HEK293T (cell line): ENCODE measurements at places on chromosomes 3 and 15.
A peak's percentile ranks its signal among the peaks of the same experiment; 100 is the strongest.

GRCh38 chr3:168117853-168118313 is 22.2 kb upstream of the GOLIM4 start:
- DNase-seq, result no peak

DNA sequence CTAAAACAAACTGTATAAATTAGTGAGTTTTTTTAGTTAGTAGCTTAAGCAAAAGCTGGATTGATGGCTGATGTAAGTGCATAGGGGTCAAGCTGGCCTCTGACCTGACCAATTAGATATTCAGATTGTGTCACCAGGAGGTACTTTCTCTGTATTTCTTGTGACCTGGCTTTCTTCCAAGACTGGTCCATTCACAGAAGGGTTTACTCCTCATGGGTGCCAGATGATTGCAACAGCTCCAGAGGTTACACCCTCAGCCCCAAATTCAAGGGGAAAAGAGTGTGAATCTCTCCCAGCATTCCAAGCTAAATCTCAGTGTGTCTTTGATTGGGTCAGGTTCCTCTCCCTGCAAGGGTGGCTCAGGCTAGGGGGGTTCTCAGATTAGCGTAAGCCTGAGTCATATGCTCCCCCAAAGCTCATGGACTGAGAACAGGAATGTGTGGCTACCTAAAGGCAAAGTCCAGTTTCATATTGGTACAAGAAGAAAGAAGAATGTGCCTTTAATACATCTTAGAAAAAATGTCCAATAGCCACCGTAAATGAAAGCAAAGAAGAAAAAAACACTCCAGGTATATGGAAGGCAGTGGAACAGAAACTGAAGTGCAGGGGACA is 16.5 kb downstream of the PML start:
- DNase-seq, result no peak

DNA sequence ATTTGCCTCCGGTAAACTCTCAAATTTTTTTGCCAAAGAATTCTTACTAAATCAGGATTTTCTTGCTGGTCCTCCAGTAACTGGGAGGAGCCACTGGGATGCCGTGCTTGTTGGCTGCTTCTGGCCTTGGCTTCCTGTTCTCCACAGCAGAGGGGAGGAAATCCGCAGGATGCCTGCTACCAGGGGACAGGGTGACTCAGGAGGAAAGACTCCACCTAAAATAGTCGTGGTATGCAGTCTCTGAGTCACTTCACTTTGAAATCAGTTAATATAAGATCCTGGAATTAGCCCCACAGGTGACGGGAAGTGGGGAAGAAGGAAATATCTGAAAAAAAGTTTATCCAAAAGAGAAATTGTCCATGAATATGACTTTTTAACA is 6.5 kb upstream of the TM4SF18 start:
- peak; percentile 25 for DNase-seq

DNA sequence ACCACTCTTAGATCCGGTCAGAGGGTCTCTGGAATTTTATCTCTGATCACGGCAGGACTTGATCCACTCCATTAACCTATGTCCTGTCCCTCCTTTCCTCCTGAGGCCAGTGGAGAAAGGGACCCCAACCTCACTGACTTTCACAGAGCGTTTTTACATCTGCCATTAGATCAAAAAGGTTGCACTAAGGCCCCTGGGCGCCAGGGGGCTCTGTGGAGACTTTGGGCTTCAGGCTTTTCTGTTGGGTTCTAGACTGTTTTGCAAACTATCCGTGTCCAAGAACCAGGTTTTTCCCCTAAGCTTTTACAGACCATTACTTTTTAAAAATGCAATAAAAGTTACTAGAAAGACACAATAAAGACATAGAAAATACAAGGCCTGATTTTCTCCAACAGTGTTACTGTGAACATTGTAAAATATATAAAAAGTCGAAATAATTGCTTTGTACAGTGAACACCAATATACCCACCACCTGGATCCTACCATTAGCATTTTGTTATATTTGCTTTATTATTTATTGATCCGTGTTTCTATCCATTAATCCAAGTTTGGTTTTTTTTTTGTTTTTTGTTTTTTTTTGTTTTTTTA is 159.7 kb downstream of the POLR2M start:
- peak; percentile 50 for DNase-seq

GRCh38 chr3:55692295-55692956 is 205.3 kb upstream of the WNT5A start:
- no peak for DNase-seq

DNA sequence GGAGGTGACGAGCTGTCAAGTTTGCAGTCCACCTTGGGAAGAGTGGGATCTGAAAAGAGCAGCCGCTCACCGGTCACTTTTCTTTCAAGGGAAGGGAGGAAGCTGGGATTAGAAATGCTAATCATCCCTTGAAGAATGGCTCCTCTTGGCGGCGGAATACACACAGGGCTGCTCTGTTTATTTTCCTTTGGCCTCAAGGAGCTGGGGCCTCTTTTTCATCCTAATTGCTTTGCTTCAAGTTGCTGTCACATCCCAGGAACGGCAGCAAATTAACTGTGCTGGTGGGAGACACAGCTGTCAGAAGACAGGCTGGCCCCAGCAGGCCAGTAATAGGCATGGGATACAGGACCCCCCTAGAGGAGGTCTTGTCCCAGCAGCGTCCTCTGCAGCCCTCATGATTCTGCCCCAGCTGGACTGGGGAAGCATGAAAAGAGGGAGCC is 6.7 kb downstream of the KBTBD13 start:
- DNase-seq, result peak; percentile 25

- peak; percentile 92 for DNase-seq
These were observed at the start of gene CEP70 for GRCh38 chr3:138594150-138594934. CEP70 (minus strand) TSS chr3:138594260; CDS start chr3:138572927, 21,333 bp downstream.

DNA sequence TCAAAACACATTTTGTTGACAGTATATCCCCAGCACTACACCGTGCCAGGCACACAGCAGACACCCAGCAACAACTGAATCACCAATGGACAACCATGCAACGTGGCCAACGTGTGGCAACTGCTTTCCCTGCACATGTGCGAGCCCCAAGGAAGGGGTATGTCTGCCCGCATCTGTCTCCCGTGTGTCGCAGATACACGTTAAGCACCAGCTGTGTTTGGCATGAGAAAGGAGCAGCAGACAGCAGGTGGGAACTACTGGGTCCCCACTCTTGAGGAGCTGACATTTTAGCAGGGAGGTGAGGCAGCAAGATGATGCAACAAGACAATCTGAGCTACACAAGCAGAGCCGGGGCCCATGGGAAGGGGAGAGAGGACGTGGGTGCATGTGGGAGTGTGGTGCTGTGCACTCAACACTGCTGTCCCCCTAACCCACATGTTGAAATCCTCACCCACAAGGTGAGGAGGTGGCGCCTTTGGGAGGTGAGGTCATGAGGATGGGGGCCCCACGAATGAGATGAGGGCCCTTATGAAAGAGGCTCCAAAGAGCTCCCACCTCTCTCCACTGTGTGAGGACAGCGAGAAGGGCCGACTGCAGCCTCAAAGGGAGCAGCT is 56.2 kb downstream of the ROPN1B start:
- DNase-seq, result no peak

DNA sequence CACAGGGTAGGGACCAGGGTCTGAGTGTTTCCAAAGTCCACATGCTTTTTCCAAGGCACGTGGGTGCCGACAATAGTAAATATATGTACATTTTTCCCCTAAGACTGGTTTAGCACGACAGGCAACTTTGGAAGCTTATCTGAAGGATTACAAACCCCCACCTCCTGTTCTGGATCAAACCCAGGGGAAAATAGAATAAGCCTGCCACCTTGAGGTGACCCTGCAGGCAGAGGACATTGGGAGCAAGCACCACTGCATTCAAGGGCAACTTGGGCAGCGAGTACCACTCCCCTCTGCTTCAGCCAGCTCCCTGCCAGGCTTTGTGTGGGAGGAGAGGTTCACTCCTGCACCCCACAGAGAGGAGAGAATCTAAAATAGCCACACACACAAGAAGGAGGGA is 44.8 kb downstream of the KBTBD12 start:
- peak; percentile 56 for DNase-seq

- no peak for DNase-seq
These were observed 50.7 kb upstream of the SPATA12 start for GRCh38 chr3:57009802-57010201.

DNA sequence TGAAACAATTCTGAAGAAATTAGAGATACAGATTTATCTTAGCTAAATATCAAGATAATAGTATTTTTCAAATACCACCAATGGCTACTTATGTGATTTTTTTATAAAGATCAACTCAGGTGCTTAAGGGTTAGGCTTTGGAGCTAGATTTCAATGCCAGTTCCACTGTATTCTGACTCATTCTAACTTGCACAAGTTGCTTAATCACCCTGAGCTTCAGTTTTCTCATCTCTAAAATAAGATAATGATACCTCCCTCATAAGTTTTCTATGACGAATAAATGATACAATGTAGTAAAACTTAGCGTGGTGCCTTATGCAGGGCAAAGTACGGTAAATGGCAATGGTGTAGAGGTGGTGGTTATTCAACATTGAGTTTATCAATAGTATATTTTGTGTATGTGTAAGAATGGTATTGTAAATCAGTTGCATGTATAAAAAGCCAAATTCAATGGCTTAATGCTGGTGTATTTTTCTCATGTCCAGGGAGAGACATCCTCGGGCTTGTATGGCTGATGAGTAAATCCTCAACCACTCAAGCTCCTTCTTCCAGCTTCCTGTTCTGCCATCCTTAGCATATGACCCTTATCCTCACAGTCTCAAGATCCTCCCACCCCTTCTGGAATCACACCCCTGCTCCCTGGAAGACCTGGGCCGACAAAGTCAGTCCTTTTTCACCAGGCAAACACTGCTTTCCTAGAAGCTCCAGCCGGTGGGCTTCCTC is 505.9 kb upstream of the CFAP20DC start:
- no peak for DNase-seq

GRCh38 chr3:167913219-167913835 is 177.8 kb downstream of the SERPINI1 start:
- peak; percentile 39 for DNase-seq

DNA sequence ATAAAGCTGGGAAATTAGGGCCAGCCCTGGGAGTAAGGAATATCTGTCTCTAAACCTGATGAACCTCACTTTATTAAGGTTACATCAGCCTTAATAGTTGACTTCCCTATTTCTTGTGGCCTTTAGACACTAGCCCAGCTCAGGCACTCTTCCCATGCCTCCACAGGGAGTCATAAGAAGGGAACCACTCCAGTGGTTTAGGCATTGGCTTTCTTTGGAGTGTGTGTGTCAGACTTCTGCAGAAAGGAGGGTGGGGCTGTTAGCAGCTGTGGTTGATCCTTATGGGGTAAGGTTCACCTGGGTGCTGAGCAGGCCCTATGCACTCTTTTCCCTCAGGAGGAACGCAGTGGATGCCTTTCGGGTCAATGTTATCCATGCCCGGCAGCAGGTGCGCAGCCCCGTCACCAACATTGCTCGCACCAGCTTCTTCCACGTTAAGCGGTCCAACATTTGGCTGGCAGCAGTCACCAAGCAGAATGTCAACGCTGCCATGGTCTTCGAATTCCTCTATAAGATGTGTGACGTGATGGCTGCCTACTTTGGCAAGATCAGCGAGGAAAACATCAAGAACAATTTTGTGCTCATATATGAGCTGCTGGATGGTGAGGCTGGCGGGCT is 4.0 kb downstream of the AP2M1 start:
- DNase-seq, result no peak

- DNase-seq, result no peak
These were observed 32.0 kb downstream of the SV2B start for GRCh38 chr15:91132079-91132478.

GRCh38 chr3:179432021-179432420 is 19.2 kb downstream of the GNB4 start:
- no peak for DNase-seq

GRCh38 chr15:80536716-80537115 is 132.5 kb downstream of the ARNT2 start:
- DNase-seq, result no peak

DNA sequence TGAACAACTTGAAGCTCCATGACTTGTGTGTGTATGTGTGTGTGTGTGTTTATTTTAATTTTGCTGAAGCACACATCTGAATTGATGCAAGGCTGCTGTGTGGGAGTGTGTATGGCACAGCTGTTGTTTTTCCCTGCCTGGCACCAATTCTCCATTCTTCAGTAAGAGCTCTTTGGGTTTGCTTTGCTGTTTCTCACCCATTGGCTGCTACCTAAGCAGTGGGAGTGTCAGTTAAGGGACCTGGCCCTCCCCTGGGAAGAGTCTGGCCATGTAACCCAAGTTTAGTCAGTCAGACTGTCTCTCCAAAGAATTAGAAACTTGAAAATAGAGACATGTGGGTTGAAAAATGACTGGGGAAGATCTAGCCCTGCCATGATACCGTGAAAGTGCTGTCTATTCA is 126.2 kb upstream of the SYNPR start:
- no peak for DNase-seq

DNA sequence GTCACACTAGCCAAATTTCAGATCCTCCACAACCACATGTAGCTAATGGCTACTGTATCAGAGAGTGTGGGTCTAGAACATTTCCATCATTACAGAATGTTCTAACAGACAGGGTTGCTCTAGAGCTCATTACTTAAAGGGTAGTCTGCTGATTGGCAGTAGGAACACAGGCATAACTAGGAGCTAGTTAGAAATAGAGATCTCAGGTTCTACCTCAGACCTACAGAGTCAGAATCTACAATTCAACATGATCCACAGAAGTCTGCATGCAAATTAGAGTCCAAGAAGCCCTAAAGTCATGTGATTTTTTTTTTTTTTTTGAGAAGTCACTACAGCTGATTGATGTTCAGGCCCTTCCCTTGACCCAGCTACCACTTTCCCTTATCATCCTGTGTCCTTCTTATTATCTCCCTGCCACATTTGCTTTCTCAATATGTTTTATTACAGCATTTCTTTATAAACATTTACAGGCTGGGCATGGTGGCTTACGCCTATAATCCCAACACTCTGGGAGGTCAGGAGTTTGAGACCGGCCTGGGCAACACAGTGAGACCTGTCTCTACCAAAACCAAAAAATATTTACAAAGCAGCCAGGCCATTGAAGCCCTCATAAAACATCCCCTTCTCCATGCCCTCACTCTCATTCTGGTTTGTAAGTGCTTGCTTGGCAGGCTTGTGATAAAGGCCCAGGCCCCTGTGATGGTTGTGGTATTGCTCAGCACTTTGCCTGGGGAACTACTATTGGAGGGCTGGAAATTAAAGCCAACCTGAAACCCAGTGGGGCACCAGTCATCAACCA is 3.8 kb upstream of the ABHD5 start:
- no peak for DNase-seq

DNA sequence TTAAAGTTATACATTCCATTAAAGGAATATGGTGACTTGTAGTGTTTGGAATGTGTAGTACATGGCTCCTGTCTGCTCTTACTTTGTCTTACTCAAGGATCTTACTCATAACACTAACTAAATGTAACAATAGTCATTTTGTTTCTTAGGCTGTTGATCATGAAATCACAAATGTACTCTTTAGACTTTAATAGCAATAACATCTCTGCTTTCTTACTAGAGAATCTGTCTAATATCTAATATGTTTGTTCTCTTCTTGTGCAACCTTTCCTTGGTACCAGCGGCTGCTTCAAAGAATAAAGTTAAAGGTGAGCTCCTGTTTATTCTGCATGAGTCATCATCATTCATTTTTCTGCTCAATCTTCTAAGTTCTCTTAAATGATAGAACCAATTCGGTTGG is 767.5 kb downstream of the CADM2 start:
- DNase-seq, result no peak
